Smooth muscle cell of the coronary artery (primary cell): ENCODE measurements at places on chromosomes 13 and 19. TPM values are rescaled to one million over a fixed set of nuclear protein-coding genes. Genes with fewer than 3 reads are reported as not detected.

Gene LMTK3
- total RNA-seq, result under 0.01 and 0.08 TPM in 2 replicates

Gene ERICH6B
- total RNA-seq, result not detected in 2 replicates

Gene APOE
- 5.1 and 263 TPM in 2 replicates for total RNA-seq

Gene CLEC17A
- not detected in 2 replicates for total RNA-seq

Gene TEKTIP1
- not detected in 2 replicates for total RNA-seq

Gene CEACAM19
- total RNA-seq, result 0.90 and 3.2 TPM in 2 replicates

Gene ZNF558
- total RNA-seq, result 19.2 and 19.9 TPM in 2 replicates
